ENCODE measurements at places on chromosomes 4 and X.

DNA sequence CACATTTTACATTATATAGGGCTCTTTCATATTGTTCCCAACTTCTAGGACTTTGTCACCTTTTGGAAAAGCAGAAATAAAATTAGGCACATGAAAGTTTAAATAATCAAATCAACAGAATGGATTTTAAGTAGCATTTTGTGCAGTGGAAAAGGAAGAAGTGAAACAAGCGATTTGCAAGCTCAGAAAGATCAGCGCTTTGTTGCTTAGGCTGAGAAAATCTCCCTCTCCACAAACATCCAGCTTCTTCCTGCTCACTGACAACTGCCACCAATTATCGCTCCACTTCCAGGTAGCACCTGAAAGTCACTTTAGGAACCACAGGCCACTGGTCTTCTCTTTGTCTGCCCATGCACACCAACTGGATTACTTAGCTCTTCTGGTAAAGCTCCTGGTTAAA is 2.0 kb upstream of the PDK3 start:
- DNase-seq, result no peak

DNA sequence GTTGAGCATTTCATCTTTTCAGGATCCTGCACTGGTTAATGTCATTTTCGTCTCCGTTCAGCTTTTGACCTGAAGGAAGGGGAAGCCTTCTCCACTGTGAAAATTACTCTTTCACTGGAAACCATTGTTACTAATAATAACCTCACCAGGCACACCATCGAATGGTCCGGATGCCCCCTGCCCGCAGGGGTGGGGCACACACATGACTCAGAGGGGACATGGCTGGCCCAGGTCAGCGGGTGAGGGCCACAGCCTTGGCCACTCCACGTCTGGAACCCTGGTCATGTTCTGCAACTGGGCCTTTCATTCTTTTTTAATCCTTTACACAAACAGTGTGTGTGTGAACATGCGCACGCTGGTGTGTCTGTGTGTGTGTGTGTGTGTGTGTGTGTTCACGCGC is 191.8 kb downstream of the BCOR start:
- no peak for DNase-seq

GRCh38 chr4:150970685-150971151 is 44.4 kb downstream of the LRBA start:
- DNase-seq, result no peak

DNA sequence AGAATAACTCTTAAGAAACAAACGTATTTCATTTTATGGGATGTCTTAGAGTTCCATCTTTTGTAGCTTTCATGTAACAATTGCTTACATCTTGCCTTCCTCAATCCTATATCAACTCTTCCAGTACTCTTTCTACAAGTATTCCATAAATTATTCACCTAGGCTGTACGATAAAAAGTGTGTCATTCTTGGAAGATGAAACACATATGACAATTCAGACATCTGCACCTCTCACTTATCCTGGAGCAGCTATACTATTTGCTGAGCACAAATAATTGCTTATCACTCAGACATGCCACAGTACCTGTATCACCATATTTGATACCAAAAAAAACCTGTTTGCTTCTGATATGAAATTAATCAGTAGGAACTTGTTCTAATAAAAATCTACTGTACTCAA is 1.0 kb downstream of the POF1B start:
- no peak for DNase-seq

DNA sequence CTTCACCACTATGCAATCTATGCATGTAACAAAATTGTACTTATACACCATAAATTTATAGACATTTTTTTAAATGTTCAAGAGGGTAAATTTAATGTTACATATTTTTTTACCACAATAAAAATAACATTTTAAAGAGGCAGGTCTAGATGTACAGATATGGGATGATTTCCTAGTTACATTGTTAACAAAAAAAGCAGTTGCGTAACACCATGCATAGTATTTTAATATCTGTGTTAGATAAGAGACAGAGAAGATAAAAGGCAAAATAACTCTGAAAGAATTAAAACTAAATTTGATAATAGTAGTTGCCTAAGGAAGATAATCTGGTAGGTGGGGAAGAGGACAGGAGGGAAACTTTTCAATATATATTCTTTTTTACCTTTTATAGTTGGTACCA is 9.1 kb upstream of the ATRX start:
- no peak for DNase-seq

- DNase-seq, result no peak
Observed at GRCh38 chr4:165248102-165248501, 40.7 kb downstream of the KLHL2 start.

- no peak for DNase-seq
Observed at GRCh38 chr4:609400-610050, 15.8 kb upstream of the PDE6B start.

DNA sequence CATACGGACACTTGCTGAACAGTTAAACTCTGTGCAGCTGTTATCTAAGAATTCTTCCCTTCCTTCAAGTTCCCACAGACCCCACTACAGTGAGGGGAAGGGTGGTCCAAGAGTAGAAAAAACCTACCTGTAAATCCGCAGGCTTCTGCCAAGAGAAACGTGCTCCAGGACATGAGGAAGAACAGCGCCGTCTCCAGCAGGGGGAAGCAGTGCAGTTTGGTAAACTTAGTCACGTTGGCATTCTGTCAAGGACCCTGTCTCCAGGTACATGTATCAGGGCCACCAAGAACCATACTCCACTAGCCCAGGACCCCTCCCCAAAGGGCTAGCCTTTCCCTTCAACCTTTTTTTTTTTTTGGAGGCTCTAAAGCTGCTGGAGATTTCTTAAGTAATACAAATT is 79.9 kb downstream of the CHST7 start:
- DNase-seq, result no peak

DNA sequence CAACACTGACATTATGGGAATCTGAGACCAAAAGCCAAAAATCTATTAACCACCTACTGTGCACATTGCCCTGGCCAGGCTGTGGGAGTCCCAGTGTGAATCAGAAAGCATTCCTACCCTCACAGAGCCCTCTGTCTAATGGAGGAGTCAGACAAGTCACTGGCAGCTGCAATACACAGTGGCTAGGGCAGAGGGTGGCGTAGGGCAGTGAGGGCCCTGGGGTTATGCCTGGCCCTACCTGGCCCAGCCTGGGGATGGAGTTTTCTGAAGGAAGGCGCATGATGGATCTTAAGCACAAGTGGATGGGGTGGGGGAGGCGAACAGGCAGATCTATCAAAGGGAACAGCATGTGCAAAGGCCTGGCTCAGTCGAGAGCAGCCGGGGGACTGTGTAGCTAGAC is 10.8 kb downstream of the JAKMIP1 start:
- DNase-seq, result no peak

DNA sequence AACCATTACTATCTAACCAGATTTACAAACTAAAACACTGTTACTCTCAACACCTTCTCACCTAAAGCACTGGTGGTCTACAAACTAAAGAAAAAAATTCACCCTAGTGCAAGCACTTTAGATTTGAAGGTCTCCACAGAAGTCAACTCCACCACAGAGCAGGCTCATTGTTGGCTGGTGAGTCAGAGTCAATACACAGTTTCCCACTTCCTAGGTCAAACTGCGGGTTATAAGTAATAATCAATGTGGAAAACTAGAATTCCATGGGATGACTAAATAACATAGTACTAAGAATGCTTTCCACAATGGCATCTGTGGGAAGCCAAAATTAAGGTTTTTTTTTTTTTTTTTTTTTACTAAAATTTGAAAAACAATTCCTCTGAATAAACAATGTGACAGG is 191.8 kb downstream of the PDGFC start:
- no peak for DNase-seq

GRCh38 chr4:163665521-163666331 is 171.2 kb downstream of the TMA16 start:
- DNase-seq, result no peak

GRCh38 chr4:175961604-175962003 is 104.0 kb upstream of the WDR17 start:
- no peak for DNase-seq

DNA sequence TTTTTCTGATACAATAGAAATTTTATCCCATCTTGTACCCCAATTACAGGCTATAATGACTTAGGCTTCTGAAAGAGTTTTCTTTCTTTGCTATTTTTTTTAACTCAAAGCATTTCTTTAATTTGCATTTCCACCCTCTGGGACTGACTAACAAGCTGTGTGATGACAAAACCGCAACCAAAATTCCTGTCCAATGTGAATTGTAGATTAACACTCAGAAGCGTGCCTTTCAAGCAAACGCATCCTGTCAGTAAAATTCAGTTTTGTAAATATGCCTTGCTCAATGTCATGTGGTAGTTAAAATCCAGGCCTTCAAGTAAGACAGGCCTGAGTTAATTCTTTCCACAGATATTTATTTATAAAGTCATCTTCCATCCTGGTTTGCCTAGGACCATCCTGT is 50.3 kb downstream of the STK32B start:
- no peak for DNase-seq

- no peak for DNase-seq
Observed at GRCh38 chr4:123236606-123237005, 160.0 kb upstream of the SPRY1 start.

- DNase-seq, result no peak
Observed at GRCh38 chr4:174935607-174936006, 17.4 kb downstream of the ADAM29 start.

- peak; percentile 43 for DNase-seq
Observed at GRCh38 chr4:145909281-145909715, 29.3 kb downstream of the ZNF827 start.

GRCh38 chrX:46268412-46268811 is 276.8 kb downstream of the ZNF674 start:
- DNase-seq, result peak; percentile 81

GRCh38 chr4:155578726-155579370 is 87.8 kb upstream of the GUCY1A1 start:
- DNase-seq, result no peak

- no peak for DNase-seq
Observed at GRCh38 chrX:102739657-102740056, 19.1 kb downstream of the GPRASP3 start.

- no peak for DNase-seq
Observed at GRCh38 chrX:31522760-31523159, 450.9 kb upstream of the FTHL17 start.

DNA sequence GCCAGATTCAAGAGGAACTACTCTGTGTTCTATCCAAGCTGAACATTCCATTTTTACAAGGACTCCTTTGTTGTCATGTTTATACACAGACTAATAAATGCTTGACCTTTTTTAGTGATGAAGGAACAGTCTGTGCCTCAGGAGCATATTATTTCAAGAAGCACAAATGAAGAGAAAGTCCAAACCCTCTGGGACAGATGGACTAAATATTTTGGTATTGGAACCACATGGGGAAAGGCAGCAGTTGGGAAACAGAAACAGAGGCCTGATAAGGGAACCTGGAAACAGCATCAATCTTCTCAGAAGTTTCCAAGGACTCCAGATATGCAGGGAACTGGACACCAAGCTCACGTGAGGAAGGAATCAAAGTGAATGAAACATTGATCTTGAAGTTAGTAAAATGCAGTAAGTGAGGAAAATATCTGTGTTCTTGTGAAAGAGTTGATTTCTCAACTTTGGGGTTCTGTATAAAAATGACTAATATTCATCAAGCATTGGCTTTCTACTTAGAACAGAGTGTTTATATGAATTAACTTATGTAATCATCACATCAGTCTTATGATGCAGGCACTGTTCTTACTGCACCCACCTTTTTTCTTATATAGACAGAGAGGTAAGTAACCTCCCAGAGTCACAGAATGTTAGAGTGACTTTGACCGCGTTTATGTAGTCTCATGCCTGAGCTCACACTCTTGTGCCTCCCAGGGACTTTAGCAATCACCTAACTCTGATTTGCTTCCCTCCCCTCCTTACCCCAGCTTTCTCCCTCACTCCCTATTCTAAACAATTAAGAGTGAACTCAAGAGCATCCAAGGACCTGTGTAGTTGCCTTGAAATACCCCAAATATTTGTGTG is 148.9 kb upstream of the JADE1 start:
- no peak for DNase-seq

DNA sequence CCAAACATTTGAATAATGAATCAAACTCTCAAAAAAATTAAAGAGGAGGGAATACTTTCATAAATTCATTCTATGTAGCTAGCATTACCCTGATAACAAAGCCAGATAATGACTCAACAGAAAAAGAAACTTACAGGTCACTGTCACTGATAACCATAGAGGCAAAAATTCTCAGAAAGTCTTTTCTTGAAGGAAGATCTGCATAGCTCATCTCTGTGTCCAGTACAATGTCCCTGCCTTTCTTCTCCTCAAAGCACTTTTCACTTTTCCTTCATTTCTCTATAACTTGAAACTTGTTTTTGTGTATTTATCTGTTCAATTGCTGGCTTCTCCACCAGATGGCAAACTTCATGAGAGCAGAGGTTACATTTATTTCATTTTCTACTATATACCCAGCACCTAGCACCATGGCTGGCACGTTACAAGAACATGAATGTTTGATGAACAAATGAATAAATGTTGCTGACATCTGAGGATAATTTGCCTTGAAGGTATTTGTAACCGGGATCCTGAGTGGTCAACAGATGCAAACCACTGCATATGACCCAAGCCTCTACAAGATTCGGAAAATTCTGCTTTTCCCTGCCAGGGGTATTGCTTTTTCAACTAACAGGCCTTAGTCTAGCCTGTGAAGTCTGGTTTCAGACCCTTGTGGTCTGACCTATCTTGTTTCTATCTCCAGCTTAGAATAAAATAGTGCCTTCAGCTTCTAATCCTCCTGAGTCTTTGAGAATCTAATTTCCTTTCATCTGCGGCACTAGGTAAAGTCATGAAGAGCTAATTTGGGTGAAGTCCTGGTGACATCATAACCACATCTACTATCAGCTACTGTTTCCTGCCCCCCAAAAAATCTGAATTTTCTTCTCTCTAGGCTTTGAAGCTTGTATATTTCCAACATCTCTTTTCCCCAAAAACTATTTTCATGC is 52.5 kb upstream of the ANTXR2 start:
- DNase-seq, result no peak

GRCh38 chr4:40316782-40317635 is 18.1 kb upstream of the CHRNA9 start:
- no peak for DNase-seq

DNA sequence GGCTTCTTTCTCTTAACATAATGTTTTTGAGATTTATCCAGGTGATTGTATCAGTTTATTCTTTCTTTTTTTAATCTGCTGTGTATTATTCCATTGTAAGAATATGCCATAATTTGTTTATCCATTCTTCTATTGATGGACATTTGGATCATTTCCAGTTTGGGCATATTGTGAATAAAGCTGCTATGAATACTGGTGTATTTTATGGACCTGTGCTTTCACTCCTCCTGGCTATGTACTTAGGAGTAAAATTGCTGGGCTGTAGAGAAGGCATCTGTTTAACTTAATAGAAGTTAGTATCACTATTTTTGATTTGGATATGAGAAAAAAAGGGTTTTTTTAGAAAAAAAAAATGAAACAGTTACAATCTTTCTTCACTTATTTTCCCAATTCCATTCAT is 50.0 kb upstream of the FAM9C start:
- DNase-seq, result no peak

All from epithelial cell of prostate (primary cell).